ENCODE measurements at places on chromosomes 5 and 9.

- DNase-seq = peak; percentile 82
These were observed 74.3 kb downstream of the MUSK start for GRCh38 chr9:110742741-110743371.

GRCh38 chr5:14491015-14491915 lies 90.3 kb upstream of the OTULINL start:
- DNase-seq = peak; percentile 46

DNA sequence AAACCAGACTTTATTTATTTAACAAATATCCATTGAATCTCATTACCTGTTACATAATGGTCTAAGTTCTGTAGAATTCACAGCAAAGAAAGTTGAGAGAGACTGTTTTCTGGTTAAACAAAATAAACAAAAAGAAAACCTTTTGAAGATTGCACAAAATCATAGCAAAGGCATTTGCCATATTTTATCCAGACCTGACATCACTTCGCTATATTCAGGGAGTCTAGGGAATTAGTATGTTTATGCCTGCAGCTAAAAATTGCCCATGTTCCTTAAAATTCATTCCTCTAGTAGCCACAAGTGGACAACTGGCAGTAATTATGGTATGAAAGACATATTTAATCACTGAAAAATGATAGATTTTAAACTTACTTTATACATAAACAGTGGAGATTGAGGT lies 577.0 kb upstream of the DAB2 start:
- no peak for DNase-seq

GRCh38 chr5:9348401-9348996 lies 197.4 kb downstream of the SEMA5A start:
- DNase-seq = peak; percentile 99

DNA sequence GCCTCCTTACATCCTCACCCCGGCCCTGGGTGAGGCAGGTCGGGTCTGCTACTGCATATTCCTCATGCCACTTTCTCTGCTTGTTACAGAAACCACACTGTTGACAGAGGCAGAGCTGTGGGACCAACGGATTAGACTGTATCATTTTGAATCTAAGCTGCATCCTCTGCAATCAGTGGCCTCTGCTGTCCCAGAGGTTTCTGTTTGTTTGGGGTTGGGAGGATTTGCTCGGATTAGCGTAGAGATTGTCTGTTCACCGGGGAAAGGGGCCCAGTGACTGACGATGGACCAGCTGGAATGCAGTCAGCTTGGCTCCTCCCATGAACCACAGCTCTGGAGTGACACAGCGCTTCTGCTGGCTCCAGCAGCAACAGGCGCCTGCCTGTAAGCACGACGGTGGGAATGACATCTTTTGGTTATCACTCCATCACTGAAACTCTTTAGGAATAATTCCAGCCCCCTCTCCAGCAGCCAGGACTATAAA lies 37.3 kb upstream of the ADRA1B start:
- peak; percentile 98 for DNase-seq

DNA sequence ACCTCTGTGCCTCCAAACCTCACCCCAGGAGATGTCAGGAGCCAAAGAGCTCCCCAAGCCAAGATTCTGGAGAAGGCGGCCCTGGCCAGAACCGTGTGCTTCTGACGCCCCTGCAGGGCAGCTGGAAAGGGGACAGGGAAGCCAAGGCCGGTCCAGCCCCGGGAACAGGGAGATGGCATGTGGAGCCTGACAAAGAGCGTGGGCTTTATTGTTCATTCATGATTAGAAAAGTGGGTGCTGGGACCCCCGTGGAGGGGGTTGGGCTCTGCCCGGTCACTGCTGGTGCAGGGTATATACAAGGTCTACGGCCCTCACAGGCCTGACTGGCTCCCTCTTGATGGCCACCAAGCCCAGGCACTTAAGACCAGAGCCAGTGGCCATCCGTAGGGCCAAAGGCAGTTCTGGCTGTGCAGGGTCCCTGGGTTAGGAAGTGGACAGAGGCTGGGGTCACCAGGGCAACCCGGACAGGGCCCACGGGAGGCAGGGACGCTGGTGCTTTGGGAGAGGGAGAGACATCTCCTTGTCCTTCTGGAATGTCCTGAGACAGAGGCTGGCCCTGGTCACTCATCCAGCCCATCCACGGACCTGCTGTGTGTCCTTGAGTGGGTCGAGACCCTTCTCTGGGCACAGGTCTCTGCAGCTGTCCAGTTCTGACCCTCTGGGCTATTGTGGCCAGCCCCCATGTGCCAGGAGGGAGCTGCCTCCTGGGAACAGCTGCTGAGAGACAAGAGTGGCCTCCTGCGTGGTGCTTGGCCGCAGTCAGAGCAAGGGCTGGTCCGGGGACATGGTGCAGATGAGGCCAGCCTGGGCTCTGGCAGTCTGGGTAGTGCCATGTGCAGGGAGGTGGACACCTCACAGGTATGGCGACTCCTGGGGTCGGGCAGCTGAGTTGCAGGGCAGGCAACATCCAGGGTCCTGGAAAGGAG lies 12.5 kb downstream of the NINJ1 start:
- DNase-seq = no peak

DNA sequence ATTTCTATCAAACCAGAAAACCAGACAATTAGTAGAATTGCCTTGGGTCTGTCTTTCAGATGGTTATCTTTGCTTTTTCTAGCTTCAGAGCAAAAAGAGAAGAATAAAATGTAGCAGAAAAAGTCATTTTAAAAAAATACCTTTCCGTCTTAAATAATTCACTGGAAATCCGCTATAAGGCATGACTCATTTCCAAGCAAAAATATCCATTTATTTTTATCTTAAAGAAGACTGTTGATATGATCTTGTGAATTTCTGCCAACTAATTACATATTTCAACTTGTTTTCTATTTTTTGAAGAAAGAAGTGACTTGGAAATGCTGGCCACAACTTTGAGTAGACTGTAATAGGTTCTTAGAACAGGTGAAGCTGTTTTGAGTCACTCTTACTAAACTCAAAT lies 83.7 kb downstream of the VCAN start:
- no peak for DNase-seq

DNA sequence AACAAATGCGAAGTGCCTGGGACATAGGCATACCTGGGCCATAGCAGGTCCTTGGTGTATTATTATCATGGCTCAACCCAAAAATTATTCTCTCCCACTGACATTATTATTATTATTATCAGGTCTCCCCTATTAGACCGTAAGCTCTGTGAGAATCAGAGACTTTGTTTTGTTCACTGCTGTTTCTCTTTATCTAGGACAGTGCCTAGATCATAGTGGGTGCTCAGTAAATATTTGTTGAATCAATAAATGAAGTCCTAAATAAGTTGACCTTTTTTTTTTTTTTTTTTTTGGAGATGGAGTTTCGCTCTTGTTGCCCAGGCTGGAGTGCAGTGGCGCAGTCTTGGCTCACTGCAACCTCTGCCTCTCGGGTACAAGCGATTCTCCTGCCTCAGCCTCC lies 4.9 kb upstream of the TMEFF1 start:
- no peak for DNase-seq

- DNase-seq = no peak
These were observed 4.2 kb downstream of the DPP7 start for GRCh38 chr9:137110147-137110910.

Measured in EH (cell line).